Stimulated activated CD4-positive, alpha-beta T cell treated with anti-CD3 and anti-CD28 coated beads, Interleukin-2, amount 100 ng/mL, for 48 hours (primary cell): ENCODE measurements at places on chromosomes 13 and 19.

DNA sequence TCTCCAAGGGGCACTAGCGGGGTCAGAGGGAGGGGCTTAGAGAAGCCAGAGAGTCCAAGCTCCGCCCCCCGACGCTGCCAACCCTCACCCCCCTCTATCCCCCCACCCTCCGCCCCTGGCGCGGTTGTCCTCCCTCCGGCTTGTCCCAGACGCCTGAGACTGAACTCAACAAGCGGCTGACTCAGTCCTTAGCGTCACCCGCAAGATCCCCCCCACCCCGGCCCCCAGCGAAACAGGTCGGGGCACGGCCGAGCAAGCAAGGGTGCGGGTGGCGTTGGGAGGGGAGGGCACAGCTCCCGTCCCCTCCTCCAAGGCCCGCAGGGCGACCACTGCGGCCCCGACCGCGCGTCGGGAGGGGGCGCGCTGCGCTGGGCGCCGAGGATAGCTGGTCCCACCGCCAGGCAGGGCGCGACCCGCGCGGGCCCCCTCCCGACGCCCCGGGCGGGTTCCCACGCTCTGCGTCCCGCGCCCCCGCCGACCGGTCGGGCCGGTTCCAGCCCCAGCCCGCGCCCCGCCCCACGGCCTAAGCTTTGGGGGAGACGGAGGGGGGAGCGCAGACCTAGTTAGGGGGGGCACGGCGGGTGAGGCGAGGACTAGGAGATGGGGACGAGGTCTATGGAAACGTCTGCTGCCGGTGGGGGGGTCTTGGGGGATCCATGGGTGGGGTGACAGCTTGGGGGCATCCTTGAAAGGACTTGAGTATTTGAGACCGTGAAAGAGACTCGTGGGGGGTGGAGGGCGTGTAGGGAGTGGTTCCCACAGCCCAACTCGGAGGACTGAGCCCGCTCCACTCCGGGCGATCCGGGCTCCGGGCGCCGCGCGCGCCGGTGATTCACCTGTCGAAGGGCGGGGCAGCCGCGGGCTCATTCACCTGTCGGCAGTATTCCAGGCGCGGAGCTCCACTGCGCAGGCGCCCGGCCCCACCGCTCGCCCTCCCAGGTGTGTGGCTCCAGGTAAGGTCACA is 5.1 kb downstream of the NOTCH3 start:
- DNase-seq = no peak

DNA sequence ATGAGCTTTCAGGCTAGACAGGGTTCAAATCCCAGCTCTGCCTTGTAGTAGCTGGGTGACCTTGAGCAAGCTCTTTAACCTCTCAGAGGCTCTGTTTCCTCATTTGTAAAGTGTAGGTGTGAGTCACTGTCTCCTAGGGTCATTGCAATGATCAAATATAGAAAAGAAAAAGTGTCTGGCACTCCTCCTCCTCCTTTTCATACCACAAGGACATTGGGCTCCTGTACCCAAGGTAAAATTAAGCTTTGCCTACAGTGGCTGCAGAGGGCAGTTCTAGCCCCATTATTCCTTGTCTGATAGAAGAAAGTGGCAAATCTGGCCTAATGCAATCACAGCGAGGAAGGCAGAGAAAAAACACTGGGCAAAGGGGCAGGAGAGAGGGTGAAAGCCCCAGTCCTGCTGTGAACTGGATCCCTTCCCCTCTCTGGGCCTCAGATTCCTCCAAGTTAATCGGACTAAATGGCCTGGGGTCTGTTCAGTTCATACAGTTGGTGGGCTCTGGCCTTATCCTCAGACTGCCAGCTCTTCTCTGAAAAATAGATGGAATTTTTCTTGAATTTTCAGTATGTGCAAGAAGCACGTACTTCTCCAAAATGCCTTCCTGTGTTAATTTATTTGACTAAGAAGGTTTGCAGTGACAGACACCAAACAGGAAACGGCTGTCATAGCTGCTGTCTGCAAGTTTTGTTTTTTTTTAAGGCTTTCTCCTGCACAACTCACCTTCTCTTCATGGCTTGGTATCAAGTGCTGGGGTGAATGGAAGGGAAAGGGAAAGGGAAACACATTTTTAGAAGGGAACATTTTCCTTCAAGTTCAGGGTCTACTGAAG is 35.3 kb downstream of the RGCC start:
- DNase-seq = no peak

DNA sequence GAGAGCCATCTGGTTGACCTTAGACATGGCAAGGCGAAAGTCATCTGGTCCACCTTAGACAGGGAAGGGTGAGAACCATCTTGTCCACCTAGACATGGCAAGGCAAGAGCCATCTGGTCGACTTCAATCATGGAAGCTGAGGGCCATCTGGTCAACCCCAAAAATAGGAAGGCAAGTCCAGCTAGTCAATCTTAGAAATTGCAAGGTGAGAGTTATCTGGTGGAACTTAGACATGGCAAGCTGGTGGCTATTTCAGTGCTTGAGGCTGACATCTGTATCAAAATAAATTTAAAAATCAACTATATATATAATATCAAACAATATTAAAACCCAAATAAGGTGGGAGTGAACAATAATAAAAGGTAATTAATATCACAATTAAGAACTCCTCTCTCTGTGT is 83.9 kb downstream of the ZNF726 start:
- no peak for DNase-seq

GRCh38 chr19:56423985-56424353 is 19.8 kb downstream of the ZNF583 start:
- DNase-seq = no peak

DNA sequence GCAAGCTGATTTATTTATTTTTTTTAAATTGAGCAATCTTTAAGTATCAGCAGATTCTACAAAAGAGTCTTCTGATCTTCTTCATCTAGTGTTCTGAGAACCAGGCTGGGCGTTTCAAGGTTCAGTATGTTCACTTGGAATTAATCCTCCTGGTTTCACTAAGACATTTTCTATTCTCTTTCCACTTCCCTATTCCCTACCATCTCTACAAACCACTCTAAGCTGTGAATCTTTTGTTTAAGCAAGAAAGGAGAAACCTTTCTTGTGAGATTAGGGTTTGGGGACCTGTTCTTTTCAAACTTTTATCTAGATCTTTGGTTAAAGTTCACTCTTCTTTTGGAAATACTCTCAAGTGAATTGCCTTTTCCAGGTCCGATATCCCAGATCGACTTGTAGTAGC is 59.3 kb downstream of the URI1 start:
- no peak for DNase-seq

DNA sequence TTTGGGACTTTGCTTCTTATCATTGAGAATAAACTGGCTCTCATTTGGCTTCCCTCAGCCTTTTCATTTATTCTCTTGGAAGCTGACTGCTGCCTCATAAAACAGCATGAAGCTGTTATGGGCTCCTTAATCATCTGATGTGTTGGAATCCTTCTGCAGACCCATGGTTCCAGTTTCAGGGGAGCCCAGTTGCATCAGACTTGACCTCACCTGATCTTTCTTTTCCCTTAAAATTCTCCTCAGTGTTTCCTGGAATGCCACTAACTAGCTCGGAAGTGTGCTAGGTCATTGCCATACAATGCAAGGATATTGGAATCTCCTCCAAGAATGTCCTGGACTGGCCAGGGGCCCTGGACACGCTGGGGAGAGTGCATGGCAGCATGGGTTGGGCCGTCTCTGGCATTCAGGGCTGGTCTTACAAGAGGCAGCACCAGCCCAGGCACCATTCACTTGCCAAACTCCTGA is 158.7 kb downstream of the FLT1 start:
- DNase-seq = no peak

DNA sequence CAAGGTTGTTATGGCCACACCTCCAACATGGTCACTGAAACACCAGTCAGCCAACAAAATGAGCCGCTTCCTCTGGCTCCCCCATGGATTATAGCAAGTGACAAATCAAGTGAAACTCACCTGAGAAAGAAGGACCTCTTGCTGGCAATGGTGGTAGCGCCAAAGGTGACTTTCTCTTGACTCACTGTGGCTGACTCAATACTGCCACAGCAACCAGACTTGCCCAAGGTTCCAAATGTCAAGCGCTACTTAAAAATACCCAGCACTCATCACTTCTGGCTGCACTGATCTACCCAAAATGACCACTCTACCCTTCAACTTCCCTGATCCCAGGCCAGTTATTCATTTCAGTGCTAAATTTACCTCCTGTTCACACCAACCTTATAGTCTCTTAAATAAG is 495.5 kb downstream of the FOXO1 start:
- DNase-seq = peak; percentile 33

DNA sequence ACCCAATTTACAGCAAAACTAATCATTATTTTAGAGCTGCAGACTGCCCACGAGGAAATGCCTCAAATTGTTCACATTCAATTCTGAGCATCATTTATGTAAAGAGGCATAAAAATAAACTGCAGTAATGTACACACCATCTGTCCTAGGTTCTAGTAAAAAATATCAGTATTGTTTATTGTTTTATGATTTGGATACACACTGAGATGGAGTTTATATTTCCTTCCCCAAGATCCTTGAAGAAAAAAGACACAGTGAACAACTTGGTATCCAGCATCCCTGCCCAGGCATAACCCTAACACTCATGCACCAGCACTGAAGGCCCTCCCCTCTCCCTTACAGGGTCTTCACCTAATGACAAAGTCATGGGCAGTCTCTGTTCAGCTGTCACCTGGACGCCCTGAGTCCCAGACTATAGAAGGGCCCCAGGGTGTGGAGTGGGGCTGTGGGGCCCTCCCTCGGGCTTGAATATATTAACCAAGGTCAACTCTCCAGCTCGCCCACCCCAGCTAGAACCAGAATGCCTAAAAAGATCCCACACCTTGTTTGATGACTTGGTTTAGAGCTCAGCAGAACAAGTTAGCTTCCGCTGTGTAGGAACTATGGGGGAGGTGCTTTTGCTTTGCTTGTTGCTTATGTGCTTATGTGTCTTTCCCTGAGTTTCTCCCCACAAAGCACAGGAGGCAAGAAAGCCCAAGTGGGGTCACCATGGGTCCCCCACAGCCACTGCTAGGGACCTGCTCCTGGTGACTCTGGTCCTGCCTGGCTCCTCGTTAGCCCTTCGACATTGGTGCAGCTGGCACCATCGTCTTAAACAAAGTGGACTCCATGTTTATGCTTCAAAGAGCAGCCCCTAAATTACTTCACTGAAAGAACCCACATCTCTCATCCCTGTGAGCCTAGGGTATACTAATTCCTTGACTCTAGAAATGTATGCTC is 111.1 kb downstream of the COL4A1 start:
- DNase-seq = no peak

- no peak for DNase-seq
Observed at GRCh38 chr13:71285700-71286099, 581.3 kb downstream of the DACH1 start.
